ENCODE measurements at places on chromosomes 11 and 22.

- DNase-seq, result no peak
Measured at GRCh38 chr11:7907121-7907520, 23.9 kb downstream of the OR10A6 start.

DNA sequence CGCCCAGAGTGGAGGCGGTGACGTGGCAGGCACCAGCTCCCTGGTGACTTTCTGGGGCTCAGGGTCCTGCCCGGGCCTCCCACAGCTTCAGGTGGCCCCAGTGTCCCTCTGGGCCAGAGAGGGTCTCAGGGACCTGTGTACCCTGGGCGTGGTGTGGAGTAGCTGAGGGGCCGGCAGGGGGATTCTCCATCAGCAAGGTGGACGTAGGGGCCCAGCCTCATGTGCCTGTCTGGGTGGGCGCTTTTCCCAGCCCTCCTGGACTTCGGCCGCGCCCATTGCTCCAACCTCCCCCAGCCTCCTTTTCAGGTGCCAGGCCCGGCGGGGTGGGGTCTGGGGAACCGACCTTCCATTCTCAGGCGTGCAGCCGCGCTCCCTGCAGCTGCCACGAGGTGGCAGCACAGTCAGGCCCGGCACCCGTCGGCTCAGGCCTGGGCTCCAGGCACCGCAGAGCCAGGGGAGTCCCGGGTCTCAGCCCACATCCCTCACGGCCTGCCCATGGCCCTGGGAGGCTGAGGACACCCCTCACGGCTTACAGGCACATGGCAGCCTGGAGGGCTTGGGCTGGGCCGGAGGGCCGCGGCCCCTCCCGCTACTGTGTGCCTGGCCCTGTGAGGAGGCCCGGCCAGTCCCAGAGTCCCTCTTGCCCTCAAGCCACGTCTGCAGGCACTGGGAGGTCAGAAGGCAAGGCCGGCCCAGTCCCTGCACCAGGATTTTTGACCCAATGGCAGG is 19.9 kb upstream of the MUC5B start:
- peak; percentile 88 for DNase-seq

GRCh38 chr22:43329061-43329460 is 14.1 kb downstream of the SCUBE1 start:
- no peak for DNase-seq

DNA sequence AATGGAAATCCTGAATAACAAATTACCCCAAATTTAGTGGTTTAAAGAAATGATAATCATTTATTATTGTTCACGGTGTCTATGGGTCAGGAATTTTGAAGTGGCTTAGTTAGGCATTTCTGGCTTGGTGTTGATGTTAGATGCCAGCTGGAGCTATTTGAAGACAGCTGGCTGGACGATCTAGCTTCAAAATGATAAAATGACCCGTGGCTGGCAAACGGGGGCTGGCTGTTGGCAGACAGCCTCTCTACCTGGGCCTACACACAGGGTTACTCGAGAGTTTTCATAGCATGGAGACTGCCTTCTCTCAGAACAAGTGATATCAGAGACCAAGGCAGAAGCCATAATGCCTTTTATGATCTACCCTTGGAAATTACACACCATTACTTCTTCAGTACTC is 285.2 kb downstream of the METTL15 start:
- DNase-seq, result no peak

DNA sequence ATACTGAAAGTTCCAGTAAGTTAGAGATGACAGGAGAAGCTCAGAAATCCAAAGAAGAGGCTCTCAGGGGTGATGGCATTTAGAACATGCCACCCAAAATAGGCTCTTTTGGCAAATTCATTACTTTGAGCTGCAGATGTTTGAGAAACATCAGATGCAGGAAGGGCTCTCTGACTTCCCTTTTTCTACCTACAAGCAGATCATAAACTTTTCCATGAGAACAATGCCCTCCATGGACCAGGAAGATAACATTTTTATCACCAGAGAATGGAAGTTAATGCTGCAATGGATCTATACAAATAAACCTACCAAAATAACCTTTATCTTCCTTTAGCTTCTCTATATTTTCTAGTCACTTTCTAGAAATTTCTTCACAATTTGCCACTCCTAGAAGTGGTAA is 32.7 kb upstream of the FAR1 start:
- DNase-seq, result no peak

- DNase-seq, result no peak
Measured at GRCh38 chr11:61267437-61267841, 26.5 kb downstream of the PGA5 start.

DNA sequence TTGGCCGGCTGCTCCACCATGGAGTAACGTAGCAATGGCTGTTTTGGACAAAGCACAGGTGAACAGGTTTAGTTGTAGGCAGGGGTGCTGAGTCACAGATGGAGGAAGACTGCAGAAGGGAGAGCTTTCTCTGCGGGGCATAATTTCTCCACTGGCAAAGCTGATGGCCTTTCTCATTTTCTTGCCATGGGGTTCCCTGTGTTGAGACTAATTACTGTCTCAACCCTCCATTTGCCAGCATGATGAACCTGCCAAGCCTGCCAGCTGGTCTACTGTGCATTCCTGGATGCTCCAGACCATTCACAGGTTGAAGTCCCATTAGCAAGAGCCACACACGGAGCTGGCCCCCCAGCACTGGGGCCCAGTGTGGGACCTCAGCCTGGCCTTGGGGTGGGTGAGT is 202.4 kb downstream of the BARX2 start:
- no peak for DNase-seq

GRCh38 chr11:21888814-21889213 is 304.1 kb upstream of the ANO5 start:
- DNase-seq, result no peak

GRCh38 chr22:25497181-25497641 is 67.3 kb upstream of the GRK3 start:
- DNase-seq, result no peak

DNA sequence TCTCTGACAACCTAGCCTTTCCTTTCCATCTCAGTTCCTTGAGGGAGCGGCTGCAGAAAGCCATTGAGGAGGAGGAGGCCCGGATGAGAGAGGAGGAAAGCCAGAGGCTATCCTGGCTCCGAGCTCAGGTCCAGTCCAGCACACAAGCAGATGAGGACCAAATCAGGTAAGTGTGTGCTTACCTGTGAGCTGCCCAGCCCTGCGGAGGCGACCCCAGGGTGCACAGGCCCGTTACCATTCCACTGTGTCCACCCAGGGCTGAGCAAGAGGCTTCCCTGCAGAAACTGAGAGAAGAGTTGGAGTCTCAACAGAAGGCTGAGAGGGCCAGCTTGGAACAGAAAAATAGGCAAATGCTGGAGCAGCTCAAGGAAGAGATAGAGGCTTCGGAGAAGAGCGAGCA is 63.1 kb downstream of the CEP164 start:
- no peak for DNase-seq

- no peak for DNase-seq
Measured at GRCh38 chr11:102341844-102342318, 5.1 kb upstream of the BIRC2 start.

- no peak for DNase-seq
Measured at GRCh38 chr11:134973801-134974200, 561.8 kb upstream of the B3GAT1 start.

DNA sequence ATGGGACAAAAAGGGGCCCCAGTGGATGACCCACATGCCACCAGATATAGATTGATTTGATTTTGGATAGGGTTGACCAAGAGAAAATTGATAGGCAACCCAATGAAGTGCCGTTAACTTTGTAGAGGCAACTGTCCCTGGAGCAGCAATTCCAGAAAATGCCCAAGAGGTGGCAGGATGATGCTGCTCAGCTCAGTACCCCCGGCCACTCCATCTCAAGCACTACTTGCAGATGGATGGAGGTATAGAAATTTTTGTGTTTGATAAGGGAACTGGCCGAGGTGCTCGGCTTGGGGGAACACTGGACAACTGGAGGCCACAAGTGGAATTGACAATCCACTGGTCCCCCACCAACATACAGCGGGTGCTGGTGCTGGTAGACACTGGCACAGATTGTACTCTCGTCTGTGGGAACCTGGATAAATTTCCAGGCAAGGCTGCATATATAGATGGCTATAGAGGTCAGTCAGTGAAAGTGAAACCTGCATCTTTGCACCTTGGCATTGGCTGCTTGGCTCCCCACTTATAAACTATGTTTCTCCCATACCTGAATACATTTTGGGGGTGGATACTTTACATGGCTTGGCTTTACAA is 86.3 kb downstream of the CCDC83 start:
- peak; percentile 76 for DNase-seq

GRCh38 chr22:16845465-16845864 is 20.3 kb upstream of the XKR3 start:
- DNase-seq, result no peak

- DNase-seq, result peak; percentile 32
Measured at GRCh38 chr11:120566176-120566575, 54.6 kb downstream of the GRIK4 start.

- DNase-seq, result no peak
Measured at GRCh38 chr11:12979928-12980689, 29.0 kb upstream of the RASSF10 start.

DNA sequence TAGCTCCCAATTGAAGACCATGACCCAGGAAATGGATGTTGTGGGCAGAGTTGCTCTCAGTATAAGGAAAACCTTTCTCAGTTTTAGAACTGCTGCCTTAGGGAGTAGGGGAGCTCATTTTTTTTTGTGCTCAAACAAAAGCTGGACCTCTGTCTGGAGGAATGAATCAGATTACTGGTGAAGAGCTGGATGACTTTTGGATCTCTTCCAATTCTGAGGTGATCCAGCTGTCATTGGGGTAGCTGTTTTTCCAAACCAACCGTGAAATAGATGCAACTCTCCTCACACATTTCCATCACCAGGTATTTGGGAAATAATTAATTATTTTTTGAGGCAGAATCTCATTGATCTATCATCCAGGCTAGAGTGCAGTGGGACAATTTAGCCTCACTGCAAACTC is 251.3 kb upstream of the PLET1 start:
- DNase-seq, result no peak

GRCh38 chr11:73171436-73172161 is 29.5 kb upstream of the FCHSD2 start:
- no peak for DNase-seq

- no peak for DNase-seq
Measured at GRCh38 chr11:15104166-15104565, 10.6 kb upstream of the INSC start.

DNA sequence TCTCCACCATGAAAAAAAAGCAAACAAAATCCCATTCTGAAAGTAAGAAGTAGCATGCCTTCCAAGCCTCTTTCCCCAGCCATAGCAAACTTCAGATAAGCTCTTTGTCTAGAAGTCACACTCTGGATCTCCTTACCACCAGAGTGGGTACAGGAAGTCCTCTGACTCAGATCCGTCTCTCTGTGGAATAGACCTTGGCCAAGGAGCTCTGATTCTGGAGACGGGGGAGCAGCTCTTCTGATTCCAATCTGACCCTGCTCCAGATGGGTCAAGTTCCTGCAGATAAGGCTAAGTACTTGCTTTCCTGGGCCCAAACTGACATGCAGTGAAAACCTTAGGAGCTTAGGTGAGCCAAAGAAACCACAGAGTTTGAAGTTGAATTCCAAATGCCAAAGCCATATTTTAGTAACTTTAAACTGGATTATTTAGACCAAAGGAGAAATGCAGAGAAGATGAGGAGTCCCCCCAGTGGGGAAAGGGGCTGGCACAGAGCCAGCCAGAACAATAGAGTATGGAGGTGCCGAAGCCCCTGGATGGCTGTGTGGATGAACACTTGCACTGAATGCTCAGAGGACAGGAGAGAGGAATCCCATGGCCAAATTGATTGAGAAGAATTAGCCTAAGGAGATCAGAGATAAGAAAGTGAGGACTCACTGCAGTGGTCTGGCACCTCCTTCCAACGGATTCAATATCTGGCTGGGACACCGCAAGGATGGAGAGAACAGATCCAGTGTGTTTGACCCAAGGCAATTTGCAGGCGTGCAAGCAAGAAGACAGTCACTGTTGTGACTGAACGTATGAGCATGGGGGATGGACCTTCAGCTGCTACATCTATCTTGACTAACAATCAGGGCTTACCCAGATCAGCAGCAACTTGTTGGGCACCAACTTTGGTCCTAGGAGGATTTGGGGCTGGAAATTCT is 54.9 kb downstream of the ENDOD1 start:
- no peak for DNase-seq

- DNase-seq, result no peak
Measured at GRCh38 chr22:43923191-43923590, 414 bp upstream of the PNPLA3 start.

GRCh38 chr22:30516731-30517130 is 11.2 kb upstream of the SEC14L4 start:
- DNase-seq, result no peak

DNA sequence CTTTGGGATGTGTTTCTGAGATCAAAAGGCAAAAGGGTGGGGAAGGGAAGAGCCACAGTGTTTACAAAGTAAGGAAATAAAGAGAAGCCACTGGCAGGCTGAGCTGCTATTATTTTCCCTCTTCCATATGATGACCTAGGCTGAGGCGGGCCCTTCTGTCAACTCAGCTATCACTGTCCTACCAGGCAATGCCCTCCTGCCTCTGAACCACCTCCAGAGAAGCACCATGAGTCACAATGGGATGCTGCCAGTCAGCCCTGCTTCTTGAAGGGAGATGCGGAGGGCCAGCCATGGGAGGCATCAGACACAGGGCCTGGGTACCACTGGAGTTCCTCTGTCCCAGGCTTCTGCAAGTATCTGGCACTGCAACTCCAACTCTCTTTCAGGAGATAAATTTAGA is 107.9 kb upstream of the BID start:
- no peak for DNase-seq

- no peak for DNase-seq
Measured at GRCh38 chr11:2565447-2566222, 120.8 kb downstream of the KCNQ1 start.

Measured in H54 (cell line).